ENCODE measurements at places on chromosomes 12 and 14.
A peak's percentile ranks its signal among the peaks of the same experiment; 100 is the strongest.

GRCh38 chr12:54596526-54596946 lies 8.1 kb upstream of the PPP1R1A start:
- peak; percentile 43 for DNase-seq

DNA sequence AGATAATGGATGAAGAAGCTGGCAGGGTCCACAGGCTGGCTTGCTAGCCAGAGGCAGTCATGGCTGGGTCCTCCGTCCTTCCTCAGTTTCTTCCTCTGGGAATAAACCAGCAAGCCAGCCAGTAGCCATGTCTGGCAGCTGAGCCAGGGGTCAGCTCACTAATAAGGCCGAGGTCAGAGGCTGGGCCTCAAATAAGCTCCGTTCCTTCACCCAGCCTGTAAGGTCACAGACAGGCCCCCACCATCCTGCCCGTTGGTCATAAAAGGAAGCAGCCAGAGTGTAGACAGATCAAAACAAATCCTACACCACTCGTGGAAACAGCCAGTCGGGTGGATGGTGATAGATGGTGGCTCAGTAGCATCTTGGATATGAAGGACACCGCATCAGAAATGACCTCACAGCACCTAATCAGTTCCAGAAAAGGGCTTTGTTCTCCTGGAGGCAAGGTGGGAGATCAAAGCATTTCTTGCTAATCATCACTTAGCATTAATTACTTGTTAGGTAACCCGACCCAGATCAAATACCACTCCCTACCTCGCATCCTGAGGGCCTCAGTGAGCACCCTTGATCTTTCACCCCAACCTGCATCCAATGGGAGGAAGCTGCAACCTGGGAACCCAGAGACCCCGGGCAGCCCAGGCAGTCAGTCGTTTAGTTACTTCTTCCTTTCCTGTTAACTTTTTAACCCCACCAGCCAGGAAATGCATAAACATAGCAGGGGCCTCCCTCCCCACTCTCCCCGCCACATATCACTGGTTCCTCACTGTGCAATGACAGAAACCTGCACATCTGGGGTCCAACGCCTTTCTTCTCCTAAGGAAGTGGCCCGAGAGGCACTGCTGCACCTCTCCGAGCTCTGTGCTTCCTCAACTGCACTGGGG lies 90.2 kb downstream of the KDM2B start:
- no peak for DNase-seq

DNA sequence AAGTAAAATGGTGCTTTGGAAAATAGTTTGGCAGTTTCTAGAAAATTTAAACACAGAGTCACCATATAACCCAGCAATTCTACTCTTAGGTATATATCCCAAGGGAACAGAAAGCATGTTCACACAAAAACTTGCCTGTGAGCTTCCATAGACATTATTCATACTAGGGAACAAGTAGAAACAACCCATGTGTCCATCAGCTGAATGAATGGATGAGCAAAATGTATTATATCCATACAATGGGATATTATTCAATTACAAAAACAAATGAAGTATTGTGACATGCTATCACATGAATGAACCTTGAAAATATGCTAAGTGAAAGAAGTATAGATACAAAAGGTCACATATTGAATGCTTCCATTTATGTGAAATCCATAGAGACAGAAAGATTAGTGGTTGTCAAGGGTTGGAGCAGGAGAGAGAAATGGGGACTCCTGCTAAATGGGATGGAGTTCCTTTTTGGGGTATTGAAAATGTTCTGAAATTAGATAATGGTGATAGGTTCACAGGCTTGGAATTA lies 7.9 kb downstream of the SLC10A1 start:
- peak; percentile 84 for DNase-seq

- DNase-seq = peak; percentile 21
Observed at GRCh38 chr12:69274861-69275260, 35.5 kb downstream of the CPSF6 start.

DNA sequence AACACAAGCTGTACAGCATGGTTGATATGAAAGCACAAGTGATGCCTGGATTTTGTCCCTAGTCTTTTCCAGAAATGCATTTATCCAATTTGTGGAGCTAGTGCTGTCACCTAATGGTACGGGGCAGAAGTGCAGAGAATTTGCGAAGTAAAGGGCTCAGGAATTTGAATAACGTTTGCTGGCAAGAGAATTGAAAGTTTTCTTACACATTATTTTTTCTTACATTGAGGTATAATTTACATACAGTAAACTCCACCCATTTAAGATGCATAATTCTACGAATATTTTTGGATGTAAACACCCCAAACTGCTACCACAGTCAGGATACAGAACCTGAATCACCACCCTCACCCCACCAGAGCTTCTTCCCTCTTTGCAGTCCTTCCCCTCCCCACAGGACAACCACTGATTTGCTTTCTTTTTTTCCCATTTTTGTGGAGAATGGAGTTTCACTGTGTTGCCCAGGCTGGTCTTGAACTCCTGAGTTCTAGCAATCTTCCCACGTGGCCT lies 3.5 kb downstream of the AICDA start:
- DNase-seq = peak; percentile 19

DNA sequence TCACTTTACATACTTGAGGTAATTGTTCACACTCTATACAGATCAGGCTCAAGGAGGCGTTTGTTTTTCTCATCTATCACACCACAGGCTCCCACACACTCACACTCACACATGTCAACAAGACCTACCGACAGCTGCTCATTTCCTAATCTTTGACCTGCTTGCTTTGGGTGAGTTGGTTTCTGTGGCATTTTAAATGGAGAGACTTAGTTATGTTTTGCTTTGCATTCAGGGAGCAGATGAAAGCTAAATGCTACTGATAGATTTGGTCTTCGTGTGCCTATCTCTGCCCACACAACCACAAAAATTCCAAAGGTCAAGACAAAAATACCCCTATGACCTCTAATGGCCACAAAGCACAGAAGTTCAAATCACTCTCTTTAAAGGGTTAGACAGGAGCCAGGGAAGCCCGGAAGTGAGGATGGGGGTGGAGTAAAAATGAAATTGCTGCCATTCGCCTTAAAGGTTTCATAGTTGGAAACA lies 203.5 kb upstream of the G2E3 start:
- no peak for DNase-seq
